ENCODE measurements at places on chromosomes 7 and 10. TPM values are rescaled to one million over a fixed set of nuclear protein-coding genes. Genes with fewer than 3 reads are reported as not detected.

Gene ELMO1
- 50.2 TPM for polyA plus RNA-seq

Gene ZNF467
- 43.4 TPM for polyA plus RNA-seq

Gene VENTX
- polyA plus RNA-seq = 56.0 TPM

Gene BMPR1A
- 0.61 TPM for polyA plus RNA-seq

Gene TMEM213
- polyA plus RNA-seq = not detected

Gene KLHDC10
- 1.1 TPM for polyA plus RNA-seq

Gene ZNF804B
- not detected for polyA plus RNA-seq

Gene RSPH10B2
- polyA plus RNA-seq = not detected

Data from CD14-positive monocyte (primary cell).